ENCODE measurements at places on chromosomes 12 and 14. TPM values are rescaled to one million over a fixed set of nuclear protein-coding genes. Genes with fewer than 3 reads are reported as not detected.

RDH5 gene
- 3.7 TPM for total RNA-seq

DNA sequence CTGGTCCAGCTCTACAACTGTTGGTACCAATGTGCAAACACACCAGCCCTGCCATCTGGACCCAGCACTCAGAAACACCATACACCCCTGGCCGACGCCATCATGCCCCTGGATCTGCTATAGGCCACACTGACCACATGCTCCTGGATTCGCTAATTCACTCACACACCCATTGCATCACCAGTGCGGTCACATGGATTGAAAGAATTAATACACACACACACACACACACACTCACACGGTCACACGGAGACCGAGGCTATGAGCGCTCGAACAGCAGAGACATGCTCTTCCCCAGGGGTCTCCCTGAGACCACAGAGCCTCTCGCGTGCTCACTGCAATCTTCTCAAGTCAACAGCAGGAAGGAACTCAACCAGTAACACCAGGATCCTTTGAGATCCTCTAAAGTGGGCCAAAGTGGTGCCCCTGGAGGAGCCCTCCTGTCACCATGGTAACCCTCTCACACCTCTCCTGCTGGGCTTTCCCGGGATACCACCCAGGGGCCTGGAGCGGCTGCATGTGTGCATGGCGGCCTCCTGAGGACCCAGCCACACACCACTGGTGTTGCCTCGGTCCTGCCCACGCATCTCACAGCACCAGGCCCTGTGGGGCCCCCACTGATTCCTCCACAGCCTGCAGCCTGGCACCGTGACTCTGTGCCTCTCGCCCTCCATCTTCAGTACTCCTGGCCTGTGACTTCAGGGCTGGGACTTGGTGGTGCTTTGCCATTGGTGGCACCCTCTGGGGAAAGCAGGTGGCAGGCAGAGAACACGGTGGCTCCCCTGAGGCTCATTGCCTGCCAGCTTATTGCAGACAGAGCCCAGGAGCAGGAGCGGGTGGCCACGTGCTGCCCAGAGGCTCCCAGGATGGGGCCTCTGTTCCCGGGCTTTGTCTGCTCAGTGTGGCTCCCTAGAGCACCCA, 15.1 kb downstream of the LRTM2 start:
- ATAC-seq = no peak

RFX4 gene
- 0.49 TPM for total RNA-seq

- no peak for ATAC-seq
Observed at GRCh38 chr14:100903672-100904185, at the start of gene RTL1. RTL1 (minus strand) TSS chr14:100903722; CDS start chr14:100884788, 18,934 bp downstream.

- ATAC-seq = peak; percentile 80
Observed at GRCh38 chr14:103401223-103402214, 16.3 kb downstream of the MARK3 start.

KCNH5 gene
- total RNA-seq = 0.60 TPM

DNA sequence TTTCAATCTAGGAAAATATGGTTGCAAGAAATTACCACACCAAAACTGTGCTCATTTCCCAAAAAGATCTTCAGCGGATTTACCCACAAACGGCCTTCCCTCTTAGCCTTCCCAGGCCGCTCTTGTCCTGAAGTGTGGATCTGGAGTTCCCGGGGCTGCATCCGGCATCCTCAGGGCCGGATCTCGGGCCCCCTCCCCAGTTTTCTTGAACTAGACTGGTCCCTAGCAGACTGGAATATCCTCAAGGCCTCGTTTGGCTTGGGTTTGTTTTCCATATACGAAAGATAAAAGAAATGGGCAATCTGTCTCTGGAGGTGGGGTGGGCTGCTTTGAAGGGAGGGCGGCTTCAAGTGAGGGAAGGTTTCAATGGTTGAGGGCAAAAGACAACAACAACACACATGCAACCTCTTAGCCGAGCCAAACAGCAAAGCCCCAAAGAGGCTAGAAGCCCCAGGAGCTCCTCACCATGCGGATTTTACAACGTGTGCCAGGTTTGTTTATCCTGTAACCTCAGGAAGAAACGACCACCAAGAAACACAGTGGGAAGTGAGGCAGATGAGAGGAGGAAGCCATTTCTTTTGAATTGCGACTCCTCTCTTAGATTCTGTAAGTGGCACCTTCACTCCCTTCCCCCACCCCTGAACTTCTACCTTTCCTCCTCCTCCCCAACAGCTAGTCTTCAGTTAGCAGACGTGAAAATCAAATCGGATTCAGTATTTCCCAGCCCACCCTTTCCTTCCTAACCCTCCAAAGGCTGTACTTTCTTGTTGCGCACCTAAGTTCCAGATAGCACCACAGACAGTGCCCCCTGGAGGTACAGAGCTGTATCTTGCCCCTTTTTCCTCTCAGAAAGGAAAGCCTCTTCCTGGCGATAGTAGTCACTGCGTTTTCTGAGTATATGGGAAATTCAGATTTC, 2.6 kb downstream of the MYF6 start:
- ATAC-seq = no peak

GRCh38 chr14:22770481-22771187, 4.1 kb downstream of the OXA1L start:
- no peak for ATAC-seq

GRCh38 chr14:105065280-105066228, at the start of gene GPR132:
GPR132 (minus strand) TSS chr14:105065430; CDS start chr14:105055420, 10,010 bp downstream.
- no peak for ATAC-seq

DNA sequence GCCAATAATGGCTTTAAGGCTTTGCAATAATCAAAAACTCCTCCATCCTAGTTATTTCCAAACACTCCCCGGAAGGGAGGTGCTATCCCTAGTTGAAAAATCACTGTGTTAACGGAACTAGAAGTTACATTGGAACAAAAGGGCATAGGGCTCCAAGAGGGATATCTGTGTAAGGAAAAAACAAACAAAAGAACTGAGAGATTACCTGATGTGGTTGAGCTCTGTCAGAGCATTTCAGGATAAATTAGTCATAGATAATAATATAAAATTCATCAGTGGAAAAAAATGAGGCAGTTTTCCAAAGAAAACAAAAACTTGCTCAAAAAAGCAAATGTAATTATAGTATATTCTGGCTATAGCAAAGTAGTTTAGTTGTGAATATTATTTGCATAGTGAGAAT, 27.4 kb upstream of the PAPLN start:
- no peak for ATAC-seq

LPAR5 gene
- total RNA-seq = 0.08 TPM

PRPH gene
- 9.6 TPM for total RNA-seq

GRCh38 chr12:6742834-6743233, 10.1 kb downstream of the MLF2 start:
- ATAC-seq = no peak

GRCh38 chr12:66025477-66025876, 105.1 kb downstream of the LLPH start:
- peak; percentile 21 for ATAC-seq

DNA sequence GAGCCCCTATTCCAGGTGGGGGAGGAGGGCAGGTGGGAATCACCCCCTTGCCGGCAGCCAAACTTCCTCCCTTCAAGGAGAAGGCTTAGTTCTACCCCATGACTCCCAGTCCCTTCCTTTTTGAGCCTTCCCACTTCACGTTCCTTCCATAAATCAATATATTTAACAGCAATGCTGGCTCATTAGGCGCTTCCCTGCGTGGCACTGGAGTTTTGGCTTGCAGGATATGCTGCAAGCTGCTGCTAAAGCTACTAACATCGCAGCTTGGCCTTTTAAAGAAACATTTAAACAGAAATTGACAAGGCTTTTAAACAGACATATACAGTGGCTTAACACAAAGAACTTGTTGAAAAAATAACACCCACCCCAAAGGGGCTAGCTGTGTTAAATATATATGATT, 308.0 kb upstream of the FKBP4 start:
- no peak for ATAC-seq

GALNT4 gene
- total RNA-seq = 4.2 TPM

DNA sequence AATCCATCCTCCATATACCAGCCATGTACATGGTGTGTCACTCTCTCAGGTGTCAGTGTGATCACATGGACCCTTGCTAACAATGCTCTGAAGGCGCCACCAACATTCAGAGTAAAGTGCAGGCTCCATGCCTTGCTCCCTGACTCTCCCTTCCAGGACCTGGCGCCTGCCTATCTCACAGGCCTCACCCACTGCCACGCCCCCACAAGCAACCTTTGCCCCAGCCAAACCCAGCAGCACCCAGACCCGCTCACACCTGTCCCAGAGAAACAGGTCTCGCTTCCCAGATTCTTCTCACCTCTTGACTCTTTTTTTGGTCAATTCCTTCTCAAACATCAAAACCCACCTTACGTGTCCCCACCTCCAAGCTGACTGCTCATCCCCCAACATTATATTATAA, 52.3 kb downstream of the KCNK10 start:
- ATAC-seq = no peak

DNA sequence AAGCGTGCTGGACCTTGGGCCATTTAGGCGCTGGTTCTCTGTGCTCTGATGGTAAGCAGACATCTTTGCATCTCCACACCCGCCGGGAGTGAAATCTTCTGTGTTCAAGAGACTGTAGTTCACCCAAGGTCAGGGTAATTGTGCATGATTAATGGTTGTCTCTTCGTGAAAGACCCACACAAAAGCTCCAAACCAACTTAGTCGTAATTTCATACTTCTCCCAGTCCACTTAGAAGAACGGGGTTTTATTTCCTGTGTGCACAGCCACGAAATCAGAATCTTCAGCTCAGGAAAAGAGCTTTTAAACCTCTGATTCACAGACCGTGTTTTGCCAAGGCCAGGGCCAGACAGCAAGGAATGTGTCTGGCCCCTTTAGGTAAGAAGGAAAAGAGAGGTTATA, 640.9 kb downstream of the MED13L start:
- ATAC-seq = no peak

DNA sequence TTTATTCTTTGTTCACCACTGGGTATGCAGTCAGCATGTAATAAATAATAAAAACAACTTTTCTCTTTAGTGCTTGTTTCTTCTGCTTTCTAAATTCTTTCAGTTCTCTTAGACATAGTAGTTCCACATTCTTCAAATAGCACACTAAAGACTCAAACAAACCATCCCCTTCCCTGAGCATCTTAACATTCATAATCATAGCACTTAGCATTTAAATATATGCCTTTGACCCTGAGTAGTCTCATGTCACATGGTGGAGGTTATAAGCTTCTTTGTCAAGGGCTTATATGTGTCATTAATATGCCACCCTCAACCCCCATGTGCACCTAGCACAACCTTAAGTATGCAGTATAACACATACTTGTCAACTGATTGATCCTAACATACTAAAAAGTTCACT, 212.7 kb downstream of the PHLDA1 start:
- ATAC-seq = no peak

OR6C1 gene
- not detected for total RNA-seq

MYL2 gene
- total RNA-seq = not detected

- no peak for ATAC-seq
Observed at GRCh38 chr12:51751661-51752060, 96.9 kb downstream of the FIGNL2 start.

DNA sequence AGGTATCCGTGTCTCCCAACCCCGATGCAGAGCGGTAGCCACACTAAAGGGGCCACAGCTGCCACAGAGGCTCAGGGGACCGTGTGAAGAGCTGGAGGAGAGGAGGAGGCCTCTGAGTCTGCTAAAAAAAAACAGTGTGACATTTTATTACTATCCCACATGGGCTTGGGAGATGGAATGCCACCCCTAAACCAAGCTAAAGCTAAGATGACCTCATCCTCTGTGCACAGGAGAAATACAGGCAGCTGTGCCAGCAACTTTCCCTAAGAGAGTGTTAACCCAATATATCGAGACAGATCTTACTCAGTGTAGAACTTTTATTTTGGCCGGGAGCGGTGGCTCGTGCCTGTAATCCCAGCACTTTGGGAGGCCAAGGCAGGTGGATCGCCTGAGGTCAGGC, 18.0 kb downstream of the BCL2L14 start:
- ATAC-seq = no peak

DNA sequence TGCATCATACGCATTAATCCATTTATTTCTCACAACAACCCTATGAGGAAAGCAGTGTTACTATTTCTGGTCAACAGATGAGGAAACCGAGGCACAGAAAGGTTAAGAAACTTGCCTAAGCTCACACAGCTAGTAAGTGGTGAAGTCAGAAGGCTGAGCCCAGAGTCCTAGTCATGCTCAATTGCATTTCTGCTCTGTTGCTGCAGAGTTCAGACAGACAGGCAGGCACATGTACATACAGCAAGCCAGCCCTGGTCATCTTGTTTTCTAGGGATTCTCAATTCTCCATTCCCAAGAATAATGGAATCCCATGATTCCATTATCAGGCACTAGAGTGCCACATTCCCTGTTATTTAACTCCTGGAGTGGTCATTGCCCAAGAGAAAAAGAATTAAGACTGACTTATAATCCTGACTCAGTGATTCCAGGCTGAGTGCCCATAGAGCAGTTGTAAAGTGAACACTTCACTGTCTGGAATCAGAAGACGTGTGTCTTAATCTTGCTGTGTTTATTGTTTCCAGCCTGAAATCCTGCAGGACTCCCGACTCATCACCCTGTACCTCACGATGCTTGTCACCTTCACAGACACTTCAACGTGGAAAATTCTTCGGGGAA, 10.7 kb downstream of the UBE3B start:
- ATAC-seq = no peak

GRCh38 chr14:21026274-21026987, 1.6 kb upstream of the NDRG2 start:
- no peak for ATAC-seq

- ATAC-seq = no peak
Observed at GRCh38 chr12:124352257-124352656, 57.4 kb downstream of the RFLNA start.

- no peak for ATAC-seq
Observed at GRCh38 chr14:98888281-98888680, 383.7 kb downstream of the BCL11B start.

ERP27 gene
- total RNA-seq = not detected

- ATAC-seq = no peak
Observed at GRCh38 chr12:5348491-5348890, 83.4 kb upstream of the NTF3 start.

DNA sequence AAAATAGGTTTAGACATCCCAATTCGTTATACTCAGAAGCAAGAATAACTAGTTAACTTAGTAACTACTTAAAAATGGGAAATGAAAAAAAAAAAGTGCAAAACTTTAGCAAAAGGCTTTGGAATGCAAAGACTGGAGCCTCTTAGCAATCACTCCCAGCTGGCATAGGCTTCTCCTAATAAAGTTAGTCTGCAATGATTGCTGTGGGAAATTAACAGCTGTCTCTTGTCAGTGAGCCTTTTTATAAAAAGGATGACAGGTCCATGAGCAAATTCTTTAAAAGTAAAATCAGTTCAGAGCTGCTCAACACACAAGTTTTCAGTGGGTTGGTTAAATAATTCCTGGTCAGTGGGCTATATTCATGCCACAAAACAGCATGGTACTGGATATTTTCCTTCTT, 7.4 kb upstream of the SYCP3 start:
- ATAC-seq = no peak

GRCh38 chr14:67423424-67423823, 11.5 kb upstream of the PLEK2 start:
- ATAC-seq = no peak

CDCA4 gene
- 20.6 TPM for total RNA-seq

DNA sequence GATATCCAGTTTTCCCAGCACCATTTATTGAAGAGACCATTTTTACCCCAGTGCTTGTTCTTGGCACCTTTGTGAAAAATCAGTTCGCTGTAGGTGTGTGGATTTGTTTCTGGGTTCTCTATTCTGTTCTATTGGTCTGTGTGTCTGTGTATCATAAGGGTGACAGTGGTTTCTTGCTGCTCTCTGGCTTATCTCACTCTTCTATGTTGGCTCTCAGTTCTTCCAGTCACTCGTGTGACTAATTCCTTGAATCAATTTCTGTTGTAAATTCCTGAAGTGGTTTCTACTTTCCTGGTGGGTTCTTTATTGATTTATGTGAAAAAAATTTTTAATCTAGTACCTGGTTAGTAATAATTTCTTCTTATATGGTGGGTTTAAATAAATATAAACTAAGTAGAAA, 58.3 kb downstream of the OTOGL start:
- no peak for ATAC-seq

Data from motor neuron (in vitro differentiated cells).